Activated CD4-positive, alpha-beta T cell treated with anti-CD3 and anti-CD28 coated beads for 36 hours (primary cell): ENCODE measurements at places on chromosomes 6 and 20. TPM values are rescaled to one million over a fixed set of nuclear protein-coding genes. Genes with fewer than 3 reads are reported as not detected.

DNA sequence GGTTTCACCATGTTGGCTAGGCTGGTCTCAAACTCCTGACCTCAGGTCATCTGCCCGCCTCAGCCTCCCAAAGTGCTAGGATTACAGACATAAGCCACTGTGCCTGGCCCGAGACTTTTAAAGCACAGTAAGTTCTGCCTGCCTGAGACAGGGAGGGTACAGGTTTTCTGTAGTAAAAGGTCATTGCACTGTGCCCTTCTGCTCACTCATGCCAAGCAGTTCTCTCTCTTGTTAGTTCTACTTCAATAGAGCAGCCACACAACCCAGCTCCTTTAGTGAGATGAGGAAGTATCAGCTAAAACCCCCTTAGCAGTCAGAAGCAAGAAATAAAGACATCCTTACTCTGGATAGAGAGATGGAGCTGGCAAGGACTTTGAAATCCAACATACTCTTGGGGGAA, 52.4 kb upstream of the ARMH2 start:
- no peak for DNase-seq
- H3K27me3 ChIP-seq = no peaks in the 10 kb centered on the region
- no peak overlapping the region for H3K4me3 ChIP-seq
- H3K4me1 ChIP-seq = peaks cover 30% of the 10 kb centered on the region
- H3K36me3 ChIP-seq = peaks cover 66% of the 10 kb centered on the region

DNA sequence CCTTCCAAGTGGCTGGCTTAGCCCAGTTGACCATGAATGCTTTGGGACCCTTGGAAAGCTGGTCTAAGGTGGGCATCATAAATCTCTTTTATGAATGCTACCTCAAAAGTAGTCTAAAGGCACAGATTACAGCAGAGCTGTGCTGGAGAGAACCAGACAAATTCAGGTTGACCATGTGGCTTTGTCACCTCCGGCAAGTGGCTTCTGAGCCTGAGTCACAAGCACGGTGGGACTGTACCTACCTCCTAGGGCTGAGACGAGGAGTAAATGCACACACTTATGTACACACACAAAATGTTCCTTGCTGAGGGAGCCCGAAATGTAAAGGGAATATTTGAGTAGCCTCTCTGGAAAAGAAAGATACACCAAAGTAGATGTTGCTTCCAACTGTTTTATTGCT, 155.9 kb downstream of the NFATC2 start:
- peak; percentile 78 for DNase-seq
- no peak overlapping the region for H3K4me3 ChIP-seq
- H3K4me1 ChIP-seq = peaks cover 64% of the 10 kb centered on the region
- peaks cover 48% of the 10 kb centered on the region for H3K36me3 ChIP-seq

DNA sequence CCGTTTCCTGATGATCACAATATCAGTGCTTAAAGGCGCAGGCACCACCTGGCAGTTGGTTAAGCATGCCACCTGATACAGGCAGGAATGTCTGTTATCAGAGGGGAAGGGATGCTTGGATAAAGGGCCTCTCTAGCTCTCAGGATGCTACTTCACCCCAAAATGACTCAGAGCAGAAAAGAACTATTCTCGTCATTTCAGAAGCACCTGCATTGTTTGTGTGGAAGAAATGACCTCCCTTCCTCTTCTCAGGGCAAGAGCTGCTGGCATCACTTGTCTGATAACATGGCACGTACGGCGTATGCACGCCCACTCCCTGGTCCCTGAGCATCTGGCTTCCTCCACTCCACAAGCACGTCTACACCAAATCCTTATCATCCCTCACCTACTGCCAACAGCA, 47.3 kb downstream of the ATP9A start:
- H3K4me1 ChIP-seq = peaks cover 13% of the 10 kb centered on the region
- H3K4me3 ChIP-seq = no peak overlapping the region
- H3K36me3 ChIP-seq = no peaks in the 10 kb centered on the region
- peak overlapping the region; percentile 17 for H3K27ac ChIP-seq
- H3K27me3 ChIP-seq = peaks cover 8% of the 10 kb centered on the region

CAGE1 gene
- 0.09 TPM for total RNA-seq

NRSN1 gene
- total RNA-seq = not detected

RREB1 gene
- total RNA-seq = 14.7 TPM
